Activated T-helper 1 cell treated with anti-CD3 and anti-CD28 coated beads, Interleukin-12 subunit alpha, Interleukin-12 subunit beta, Interleukin-2, Interleukin-4 antibody, amounts not matched to agents 30 ng/mL and 10 ng/mL and 1 ng/mL, durations not matched to agents 14 hours and 24 hours and 36 hours (primary cell): ENCODE measurements at places on chromosomes 5 and 9.
A peak's percentile ranks its signal among the peaks of the same experiment; 100 is the strongest.

GRCh38 chr9:131529597-131530545 is 1.2 kb downstream of the UCK1 start:
- no peak for DNase-seq

- no peak for DNase-seq
Measured at GRCh38 chr9:12719431-12719830, 26.2 kb downstream of the TYRP1 start.

DNA sequence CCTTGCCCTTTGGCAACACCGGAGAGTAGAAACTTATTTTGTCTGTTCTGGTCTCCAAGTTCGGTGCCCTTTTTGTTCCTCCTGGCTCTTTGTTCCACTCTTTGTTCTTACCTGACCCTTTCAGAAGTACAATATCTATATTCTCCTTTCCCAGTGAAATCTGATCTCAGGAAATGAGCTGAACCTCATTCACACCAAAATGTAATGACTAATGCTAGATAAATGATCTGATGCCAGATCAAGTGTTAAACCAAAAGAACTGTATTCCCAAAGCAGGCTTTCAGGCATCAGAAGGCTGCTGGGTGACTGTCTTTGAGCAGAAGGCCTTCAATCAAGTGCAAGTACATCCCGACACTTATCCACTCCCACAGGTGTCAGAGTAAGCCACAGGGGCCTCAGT is 156.4 kb downstream of the SPOCK1 start:
- no peak for DNase-seq

DNA sequence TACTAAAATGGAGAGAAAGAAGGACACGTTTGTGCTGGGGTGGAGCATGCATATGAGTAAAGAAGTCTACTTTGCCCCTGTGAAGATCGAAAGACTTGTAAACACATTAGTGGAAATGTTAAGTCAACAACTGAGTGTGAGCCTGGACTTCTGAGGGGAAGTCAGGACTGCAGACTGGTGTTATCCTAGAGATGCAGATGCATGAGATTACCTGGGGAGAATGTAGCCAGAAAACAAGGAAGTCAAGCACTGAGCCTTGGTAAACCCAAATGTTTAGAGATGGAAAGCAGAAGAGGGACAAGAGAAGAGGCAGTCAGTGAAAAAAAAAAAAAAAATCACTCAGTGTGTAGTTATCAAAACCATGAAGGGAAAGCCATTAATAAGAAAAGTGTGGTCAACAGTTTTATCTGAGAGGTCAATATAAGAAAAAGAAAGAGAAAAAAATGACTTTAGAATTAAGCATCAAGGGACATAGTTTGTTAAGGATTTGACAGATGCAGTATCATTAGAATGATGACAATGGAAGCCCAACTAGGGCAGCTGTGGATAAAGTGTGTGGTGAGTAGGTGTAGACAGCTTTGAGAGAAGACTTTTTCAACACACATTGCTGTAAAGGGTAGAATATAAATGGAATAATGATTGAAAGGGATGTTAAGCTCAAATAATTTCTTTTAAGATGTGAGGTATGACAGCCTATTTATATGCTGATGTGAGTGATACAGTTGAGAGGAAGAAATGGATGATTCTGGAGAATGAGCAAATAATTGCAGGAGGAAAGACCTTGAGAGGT is 22.2 kb downstream of the JAKMIP2 start:
- no peak for DNase-seq

DNA sequence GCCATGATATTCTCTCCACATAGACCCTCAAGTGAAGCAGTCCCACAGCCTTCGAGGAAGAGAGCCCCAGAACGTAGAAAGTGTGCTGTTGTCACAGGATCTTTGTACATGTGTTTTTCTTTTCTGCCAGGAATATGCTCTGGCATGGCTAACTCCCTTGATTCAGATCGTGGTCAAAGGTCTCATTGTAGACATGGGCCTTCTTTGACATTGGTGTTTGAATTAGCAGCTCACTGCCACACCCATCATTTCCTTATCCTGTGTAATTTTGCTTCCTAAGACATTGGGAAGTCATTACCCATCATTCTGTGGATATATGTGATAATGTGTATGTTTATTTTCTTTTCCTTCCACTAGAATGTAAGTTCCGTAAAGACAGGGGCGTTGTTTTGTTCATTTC is 25.5 kb downstream of the MTRR start:
- DNase-seq, result no peak

- no peak for DNase-seq
Measured at GRCh38 chr9:117278471-117279035, 136.3 kb downstream of the ASTN2 start.

GRCh38 chr5:68405026-68405684 is 189.6 kb downstream of the PIK3R1 start:
- DNase-seq, result no peak

DNA sequence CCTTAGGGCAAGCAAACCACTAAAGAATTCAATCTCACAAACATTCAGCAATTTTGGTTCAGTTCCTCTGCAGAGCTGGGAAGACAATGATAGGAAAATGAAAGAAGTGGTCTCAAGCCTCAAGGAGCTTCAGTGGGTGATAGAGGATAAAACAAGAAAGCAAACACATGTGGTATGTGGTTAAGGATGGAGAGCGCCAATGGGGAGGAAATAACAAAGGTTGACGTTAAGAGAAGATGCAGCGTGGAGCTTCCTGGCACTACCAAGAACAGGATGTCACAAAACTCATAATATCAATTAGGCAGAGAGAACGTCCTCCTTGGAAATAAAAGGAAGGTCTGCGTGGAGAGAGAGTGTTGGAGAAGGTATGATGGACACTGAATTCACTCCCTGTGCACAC is 411.4 kb upstream of the DAP start:
- DNase-seq, result no peak

DNA sequence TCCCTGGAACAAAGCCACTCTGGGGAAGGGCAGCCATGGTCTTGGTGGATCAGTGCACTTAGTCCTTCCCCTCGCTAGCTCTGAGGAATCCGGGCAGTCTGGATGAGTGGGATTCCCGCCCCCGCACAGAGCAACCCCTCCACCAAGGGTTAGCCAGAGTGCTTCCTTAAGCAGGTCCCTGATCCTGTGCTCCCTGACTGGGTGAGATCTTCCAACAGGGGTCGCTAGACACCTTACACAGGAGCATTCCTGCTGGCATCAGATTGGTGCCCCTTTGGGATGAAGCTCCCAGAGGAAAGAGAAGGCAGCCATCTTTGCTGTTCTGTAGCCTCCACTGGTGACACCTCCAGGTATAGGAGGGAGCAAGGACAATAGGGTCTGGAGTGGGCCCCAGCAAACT is 228.8 kb downstream of the AP3B1 start:
- no peak for DNase-seq

- DNase-seq, result no peak
Measured at GRCh38 chr9:29800821-29801220, 2227.5 kb upstream of the C9orf72 start.

DNA sequence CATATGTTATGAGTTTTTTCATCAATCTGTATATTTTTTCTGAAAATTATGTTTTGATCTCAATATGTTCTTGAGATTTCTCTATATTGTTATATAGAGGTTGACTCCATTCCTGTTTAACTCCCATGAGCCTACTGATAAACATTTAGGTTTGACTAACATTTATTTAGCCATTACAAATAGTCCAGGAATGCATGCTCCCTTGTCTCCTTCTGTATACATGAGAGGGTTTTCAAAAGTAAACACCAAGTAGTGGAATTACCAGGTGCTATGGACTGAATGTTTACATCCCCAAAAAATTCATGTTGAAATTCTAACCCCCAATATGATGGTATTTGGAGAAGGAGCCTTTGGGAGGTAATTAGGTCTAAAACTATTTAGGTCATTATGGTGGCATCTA is 3.5 kb upstream of the OR5C1 start:
- no peak for DNase-seq

DNA sequence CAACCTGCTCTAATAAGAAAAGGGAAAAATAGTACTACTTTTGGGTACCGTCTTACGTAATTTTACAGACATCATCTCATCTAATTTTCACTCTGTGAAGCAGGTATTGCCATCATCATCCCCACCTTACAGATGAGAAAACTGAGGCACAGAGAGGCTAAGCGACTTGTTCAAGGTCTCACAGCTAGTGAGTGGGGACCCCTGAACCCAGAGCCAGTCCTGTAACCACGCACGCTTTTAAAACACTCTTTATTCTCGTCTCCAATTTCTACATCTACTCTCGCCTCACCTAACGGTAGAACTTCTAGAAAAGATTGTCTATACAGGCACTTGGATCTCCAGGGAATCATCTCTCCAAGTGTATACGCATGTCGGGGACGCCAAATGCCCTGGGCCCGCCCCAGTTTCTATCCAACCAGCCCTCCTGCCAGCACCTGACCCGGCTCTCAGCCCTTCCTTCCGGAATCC is 1.5 kb upstream of the TRAF1 start:
- no peak for DNase-seq

- no peak for DNase-seq
Measured at GRCh38 chr5:146761811-146762210, 116.7 kb downstream of the PPP2R2B start.

GRCh38 chr5:132300577-132301343 is 6.6 kb downstream of the SLC22A4 start:
- DNase-seq, result no peak

DNA sequence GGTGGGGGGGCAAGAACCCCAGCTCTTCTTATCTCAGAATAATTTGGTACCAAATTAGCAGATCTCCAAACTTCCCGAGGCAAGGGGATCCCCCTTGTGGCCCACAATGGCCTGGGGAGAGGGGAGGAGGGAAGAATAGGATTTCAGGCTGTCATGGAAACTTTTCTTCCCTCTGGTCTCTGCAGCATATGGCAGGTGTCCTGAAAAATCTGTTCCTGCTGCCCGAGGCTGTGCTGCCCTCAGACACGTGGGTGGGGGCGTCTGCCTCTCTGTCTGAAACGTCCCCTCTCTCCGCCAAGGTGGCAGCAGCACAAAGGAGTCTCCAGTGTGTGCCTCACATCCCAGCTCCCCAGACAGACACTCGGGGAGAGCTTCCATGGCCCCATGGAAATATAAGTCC is 34.0 kb downstream of the CCNJL start:
- no peak for DNase-seq

DNA sequence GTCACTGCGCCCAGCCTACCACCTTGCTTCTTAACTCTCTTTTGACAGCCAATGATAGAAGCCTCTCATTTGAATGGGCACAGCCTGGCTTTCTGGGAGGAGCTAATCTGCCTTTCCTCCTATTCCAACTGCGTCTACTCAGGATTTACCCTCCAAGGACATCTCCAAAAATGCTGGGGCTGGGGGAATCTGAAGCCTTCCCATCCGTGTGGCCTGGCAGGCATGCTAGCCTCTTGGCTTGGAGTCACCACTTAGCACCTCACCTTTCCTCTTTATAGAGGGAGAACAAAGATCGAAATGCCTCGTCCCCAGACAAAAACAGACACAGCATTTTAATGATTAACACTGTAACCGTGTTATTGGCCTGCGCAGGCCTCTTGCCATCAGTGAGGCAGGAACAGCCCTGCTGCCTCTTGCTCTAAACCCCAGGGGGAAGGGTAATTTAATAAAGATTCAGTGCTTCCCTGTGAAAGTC is 108.2 kb upstream of the KLF4 start:
- no peak for DNase-seq

- DNase-seq, result no peak
Measured at GRCh38 chr9:89381308-89381609, 63.0 kb downstream of the SECISBP2 start.

- DNase-seq, result peak; percentile 25
Measured at GRCh38 chr5:143605403-143606005, 202.0 kb upstream of the NR3C1 start.

GRCh38 chr9:6827439-6828145 is 69.8 kb downstream of the KDM4C start:
- DNase-seq, result peak; percentile 27

DNA sequence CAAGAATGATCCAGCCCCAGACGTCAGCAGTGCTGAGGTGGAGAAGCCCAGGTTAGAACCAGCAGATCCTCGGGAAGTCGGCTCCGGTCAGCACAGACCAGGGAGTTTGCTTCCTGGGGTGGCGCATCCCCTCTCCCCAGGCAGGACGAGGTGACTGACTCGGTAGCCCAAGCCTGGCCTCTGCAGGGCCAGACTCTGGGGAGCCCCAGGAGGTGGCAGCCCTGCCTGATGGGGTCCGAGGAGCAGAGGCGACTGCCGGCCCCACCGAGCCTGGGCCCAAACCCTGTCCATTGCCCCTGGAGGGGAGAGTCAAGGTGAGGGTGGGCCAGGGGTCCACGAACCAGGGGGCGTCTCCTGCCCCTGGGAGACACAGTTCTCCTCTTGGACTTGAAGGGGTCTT is 52.9 kb upstream of the SARDH start:
- DNase-seq, result no peak

DNA sequence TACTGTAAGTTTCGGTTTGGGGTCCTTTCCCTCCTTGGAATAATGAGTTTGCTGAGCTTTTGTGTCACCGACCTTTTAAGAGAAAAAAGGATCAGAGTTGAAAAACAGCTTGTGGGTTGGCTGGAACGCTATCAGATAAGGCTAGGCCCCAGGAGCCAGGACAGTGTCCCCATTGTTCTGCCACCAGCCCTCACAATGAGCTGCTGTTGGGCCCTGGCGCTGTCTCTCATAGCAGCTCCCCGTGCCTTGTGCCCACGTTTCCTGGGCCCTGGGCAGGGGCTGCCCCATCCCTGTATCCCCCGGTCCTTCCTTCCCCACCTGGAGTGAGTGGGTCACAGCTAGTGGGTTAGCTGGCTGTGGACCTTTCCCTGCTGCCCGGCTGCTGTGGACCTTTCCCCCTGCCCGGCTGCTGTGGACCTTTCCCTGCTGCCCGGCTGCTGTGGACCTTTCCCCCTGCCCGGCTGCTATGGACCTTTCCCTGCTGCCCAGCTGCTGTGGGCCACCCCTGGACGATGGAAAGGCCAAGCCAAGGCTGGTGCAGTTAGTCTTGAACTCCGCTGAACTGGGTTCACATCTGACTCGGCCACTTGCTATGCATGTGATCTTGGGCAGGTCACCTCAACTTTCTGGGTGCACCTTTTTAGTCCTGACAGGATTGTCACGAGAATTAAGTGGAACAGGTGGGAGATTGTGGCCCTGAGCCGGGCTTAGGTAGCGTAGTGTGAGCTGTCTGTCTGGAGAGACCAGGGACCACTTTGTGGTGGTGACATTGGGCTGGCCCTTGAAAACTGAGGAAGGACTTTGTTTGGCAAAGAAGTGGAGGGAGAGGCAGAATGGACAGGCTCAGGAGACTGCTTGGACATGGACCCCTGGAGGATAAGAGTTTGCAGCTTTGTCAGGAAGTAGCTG is 99.5 kb downstream of the DAB2IP start:
- DNase-seq, result no peak

DNA sequence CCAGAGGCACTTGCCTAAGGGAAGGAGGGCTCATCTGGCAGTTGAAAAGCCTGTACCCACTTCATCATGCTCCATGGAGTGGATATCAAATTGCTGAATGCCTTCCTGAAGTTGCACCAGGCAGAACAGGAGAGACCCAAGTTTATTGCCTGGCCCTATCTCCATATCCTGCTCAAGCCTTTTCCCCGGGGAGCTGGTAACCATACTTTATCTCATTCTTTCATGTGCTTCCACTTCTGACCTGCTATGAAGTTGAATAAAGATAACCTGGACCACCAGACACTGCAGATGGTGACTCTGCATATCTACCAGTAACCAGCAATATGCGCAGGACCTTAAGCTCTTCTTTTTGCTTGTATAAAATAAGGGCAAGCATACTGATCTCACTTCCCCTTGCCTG is 1397.5 kb upstream of the CDH6 start:
- DNase-seq, result no peak

GRCh38 chr5:38556599-38557307 is at the start of gene LIFR:
Gene LIFR (minus strand): TSS chr5:38556646. CDS start chr5:38530647, 25,999 bp downstream.
- DNase-seq, result peak; percentile 47

- DNase-seq, result peak; percentile 2
Measured at GRCh38 chr9:19665146-19665863, 123.5 kb downstream of the SLC24A2 start.

- no peak for DNase-seq
Measured at GRCh38 chr5:231661-232060, 13.5 kb downstream of the SDHA start.

GRCh38 chr9:21160178-21160577 is 6.3 kb downstream of the IFNA21 start:
- no peak for DNase-seq
